ENCODE measurements at places on chromosomes 12 and 14. TPM values are rescaled to one million over a fixed set of nuclear protein-coding genes. Genes with fewer than 3 reads are reported as not detected.

PIWIL1 gene
- total RNA-seq, result not detected

ZCCHC8 gene
- total RNA-seq, result 20.6 TPM

MUCL1 gene
- not detected for total RNA-seq

KCNC2 gene
- total RNA-seq, result 0.32 TPM

ADCY4 gene
- 89.6 TPM for total RNA-seq

SPTB gene
- under 0.01 TPM for total RNA-seq

ISCU gene
- total RNA-seq, result 82.6 TPM

TEAD4 gene
- 17.6 TPM for total RNA-seq

TAS2R7 gene
- total RNA-seq, result not detected

LBHD2 gene
- total RNA-seq, result not detected

BCL2L2 gene
- total RNA-seq, result 7.4 TPM

RNASE3 gene
- total RNA-seq, result not detected

OTX2 gene
- total RNA-seq, result not detected

SELPLG gene
- total RNA-seq, result 0.16 TPM

CFAP54 gene
- total RNA-seq, result 31.5 TPM

C14orf180 gene
- total RNA-seq, result not detected

TEX52 gene
- total RNA-seq, result not detected

KLHL33 gene
- under 0.01 TPM for total RNA-seq

CKB gene
- 6.3 TPM for total RNA-seq

TTLL5 gene
- 26.1 TPM for total RNA-seq

LYZ gene
- not detected for total RNA-seq

FAIM2 gene
- not detected for total RNA-seq

MIP gene
- 0.38 TPM for total RNA-seq

CMTM5 gene
- total RNA-seq, result not detected

CLEC14A gene
- total RNA-seq, result 339 TPM

OR6C74 gene
- total RNA-seq, result not detected

Data from bladder microvascular endothelial cell (primary cell).